Ascending aorta (tissue), 2 donors: ENCODE measurements at places on chromosomes 5 and 9. TPM values are rescaled to one million over a fixed set of nuclear protein-coding genes. Genes with fewer than 3 reads are reported as not detected.
A peak's percentile ranks its signal among the peaks of the same experiment; 100 is the strongest.

- DNase-seq: no peak
Observed at GRCh38 chr5:88503041-88503345, 234.3 kb upstream of the TMEM161B start.

DNA sequence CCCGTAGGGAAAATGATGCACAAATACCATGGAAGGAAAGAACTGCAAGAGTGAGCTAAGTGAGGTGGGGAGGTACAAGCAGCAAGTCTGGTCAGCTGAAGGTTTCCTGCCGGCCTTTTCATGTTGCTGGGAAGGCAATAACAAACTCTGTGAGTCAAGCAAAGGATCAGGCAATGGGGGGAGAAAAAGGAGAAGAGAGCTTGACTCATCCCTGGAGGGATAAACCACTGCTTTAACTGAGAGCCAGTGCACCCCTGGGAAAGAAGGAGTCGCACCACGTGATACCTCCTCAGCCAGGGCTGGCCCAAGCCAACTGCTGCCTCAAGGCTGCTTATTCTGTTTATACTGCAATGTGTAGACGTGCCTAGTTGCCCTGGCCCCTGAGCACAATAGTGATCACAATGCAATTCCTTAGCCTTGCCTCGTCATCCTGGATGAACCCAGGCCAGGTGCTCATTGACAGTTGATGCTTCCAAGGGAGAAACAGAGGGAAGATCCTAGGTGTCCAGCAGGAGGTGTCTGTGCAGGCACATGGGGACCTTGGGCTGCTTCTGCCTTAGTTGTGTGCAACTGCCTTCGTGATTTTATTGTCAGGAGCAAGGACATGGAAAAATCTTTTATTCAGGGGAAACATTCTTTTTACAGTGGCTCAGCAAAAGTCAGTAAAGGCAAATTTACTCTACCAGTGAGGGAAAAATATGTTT is 203.0 kb upstream of the TUT7 start:
- no peak for DNase-seq

GRCh38 chr5:76974785-76975184 is 21.9 kb downstream of the CRHBP start:
- no peak for DNase-seq

DNA sequence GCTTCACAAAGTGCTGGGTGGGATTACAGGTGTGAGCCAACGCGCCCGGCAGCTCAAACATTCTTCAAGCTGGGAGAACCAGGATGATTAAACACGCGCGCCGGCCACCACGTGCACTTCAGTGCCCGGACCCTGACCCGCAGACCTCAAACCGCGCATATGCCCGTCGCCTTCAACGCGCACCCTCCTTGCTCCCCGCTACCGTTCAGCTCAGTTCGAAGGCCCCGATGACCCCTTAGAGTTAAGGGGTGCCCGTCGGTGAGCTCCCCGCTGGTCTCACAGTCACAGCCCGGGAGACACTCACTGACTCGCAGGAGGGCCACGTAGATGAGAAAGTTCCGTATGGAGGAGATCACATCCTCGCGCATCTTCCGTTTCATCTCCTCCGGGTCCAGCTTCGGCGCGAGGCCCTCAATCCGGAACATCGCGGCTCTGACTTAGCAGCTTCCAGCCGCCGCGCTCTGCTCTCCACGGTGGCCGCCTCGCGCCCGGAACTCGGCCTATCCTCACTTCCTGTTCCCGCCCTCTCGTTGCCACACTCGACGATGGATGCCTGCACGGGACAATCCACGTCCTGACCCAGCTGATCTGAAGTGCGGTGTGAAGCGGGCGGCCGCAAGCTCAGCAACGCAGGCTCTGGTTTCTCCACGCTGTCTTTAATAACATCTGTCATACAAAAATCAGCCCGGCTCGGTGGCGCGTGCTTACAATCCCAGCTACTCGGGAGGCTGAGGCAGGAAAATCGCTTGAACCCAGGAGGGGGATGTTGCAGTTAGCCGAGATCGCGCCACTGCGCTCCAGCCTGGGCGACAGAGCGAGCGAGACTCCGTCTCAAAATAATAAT is at the start of gene TOMM5:
TOMM5 (minus strand) TSS at position 490 of the 844 bp plus-strand sequence; CDS start at position 425, 65 bp downstream.
- peak; percentile 76 for DNase-seq

Gene GDA
- total RNA-seq: not detected

Gene MAMDC4
- total RNA-seq: 5.0 TPM

Gene OR2S2
- total RNA-seq: not detected
